SIG-M5 (cell line): ENCODE measurements at places on chromosomes 1 and 21.

DNA sequence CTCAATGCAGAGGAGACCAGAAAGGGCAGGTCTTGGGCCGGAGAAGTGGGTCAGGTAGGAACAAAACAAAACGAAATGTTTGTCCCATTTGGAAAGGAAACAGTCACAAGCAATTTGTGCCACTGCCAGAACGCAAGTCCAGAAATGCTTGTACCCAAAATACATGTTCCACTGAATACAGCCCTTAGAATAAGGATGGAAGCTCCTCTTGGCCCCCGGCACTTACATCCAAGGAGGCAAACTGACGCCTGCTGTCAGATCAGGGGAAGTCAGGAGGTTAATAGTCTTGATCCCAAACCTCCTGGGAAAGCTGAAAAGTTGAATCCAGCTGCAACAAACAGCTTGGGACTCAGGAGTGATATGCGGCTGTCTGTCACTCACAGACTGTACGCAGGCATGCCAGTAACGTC, 75.9 kb upstream of the GALNT2 start:
- no peak for DNase-seq

DNA sequence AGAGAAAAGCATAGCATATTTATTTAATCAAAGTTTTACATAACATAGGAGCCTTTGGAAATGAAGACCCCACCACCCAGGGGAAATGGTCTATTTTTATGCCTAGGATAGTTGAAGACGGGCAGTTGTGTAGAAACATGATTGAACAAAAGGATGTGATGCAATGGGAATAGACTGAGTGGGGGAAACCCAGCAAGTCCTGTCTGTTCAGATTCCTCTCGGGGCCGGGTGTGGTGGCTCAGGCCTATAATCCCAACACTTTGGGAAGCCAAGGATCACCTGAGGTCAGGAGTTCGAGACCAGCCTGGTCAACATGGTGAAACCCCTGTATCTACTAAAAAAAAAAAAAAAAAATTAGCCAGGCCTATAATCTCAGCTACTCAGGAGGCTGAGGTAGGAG, 298.3 kb downstream of the MATN1 start:
- DNase-seq = no peak

- no peak for DNase-seq
Measured at GRCh38 chr1:79657951-79658658, 651.6 kb upstream of the ADGRL4 start.

GRCh38 chr1:42945164-42945563, 13.5 kb downstream of the SLC2A1 start:
- DNase-seq = no peak

GRCh38 chr21:24096651-24097050, 1510.6 kb downstream of the MRPL39 start:
- no peak for DNase-seq

- no peak for DNase-seq
Measured at GRCh38 chr21:26806801-26807295, 38.4 kb downstream of the ADAMTS1 start.

DNA sequence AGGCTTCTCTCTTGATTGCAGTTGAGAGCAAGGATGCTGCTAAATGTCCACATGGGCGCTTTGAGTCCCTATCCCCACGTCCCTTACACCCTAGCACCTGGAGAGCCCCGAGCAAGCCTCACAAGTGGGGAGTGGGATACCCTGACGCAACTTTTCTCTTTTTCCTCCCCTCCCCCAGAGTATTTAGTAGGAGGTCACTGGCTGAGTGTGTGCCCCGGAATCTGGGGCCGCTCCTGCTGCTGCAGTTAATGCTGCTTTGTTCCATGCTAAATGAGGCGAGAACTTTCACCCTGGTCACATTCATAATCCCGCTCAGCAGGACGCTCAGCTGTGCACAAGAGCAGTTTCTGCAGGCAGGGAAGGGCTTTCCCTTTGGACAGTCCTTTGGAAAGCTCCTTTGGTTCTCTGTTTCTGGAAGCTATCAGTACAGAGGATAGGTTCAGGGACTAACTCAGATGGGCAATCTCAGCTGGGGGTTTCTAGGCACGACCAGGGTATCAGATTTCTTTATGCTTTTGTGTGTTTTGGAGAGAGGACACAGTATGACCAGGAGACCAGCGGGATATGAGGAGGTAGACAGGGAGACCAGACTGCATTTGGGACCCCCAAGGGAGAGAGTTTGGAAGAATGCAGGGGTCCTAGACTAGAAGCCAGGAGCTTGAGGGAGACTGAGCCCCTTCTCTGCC, 75.9 kb downstream of the NOS1AP start:
- DNase-seq = no peak

DNA sequence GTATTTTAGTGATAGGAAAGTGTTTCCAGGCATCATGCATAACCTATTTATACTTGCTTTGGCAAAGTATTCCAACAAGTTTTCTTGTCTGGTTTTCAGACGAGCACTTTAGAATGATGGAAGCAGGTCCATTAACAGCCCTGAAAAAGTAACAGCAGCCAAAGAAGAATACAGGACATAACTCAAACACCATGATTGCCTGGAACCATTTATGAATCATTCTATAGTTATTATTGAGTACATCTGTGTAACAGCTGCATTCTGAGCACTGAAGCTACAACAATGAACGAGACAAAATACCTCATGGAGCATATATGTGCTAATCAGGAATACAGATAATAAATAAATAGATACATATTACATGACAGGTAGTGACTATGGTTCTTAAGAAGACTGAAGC, 12.6 kb downstream of the IL10RB start:
- no peak for DNase-seq
